ENCODE measurements at places on chromosomes 3 and 15. TPM values are rescaled to one million over a fixed set of nuclear protein-coding genes. Genes with fewer than 3 reads are reported as not detected.

GRCh38 chr3:74897006-74897405 is 282.5 kb upstream of the CNTN3 start:
- DNase-seq = no peak

DNA sequence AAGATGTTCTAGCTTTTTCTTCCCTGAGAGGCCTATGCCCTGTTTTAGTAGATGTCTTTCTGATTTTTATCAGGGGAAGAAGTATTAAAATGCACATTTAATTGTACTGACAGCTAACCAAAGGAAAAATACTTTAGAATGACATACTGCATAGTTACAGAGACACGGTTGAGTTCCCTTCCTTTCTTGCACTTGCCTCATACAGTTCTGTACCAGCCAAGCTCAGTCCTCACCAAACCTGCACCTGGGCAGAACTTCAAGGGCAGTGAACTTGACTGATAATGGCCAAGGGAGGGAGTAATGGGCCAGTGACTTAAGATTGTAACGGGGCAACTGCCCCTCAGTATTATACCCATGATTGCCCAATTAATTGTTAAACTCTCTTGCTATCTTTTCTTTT is 34.1 kb upstream of the RASGRP1 start:
- DNase-seq = no peak

GRCh38 chr3:59235634-59236012 is 185.8 kb upstream of the CFAP20DC start:
- DNase-seq = no peak

The NPAP1 gene
- total RNA-seq = not detected

The SYNPR gene
- not detected for total RNA-seq

All from M059J (cell line).